ENCODE measurements at places on chromosomes 6 and 20.

GRCh38 chr6:70371454-70372105 lies 41.7 kb upstream of the FAM135A start:
- no peak for DNase-seq

DNA sequence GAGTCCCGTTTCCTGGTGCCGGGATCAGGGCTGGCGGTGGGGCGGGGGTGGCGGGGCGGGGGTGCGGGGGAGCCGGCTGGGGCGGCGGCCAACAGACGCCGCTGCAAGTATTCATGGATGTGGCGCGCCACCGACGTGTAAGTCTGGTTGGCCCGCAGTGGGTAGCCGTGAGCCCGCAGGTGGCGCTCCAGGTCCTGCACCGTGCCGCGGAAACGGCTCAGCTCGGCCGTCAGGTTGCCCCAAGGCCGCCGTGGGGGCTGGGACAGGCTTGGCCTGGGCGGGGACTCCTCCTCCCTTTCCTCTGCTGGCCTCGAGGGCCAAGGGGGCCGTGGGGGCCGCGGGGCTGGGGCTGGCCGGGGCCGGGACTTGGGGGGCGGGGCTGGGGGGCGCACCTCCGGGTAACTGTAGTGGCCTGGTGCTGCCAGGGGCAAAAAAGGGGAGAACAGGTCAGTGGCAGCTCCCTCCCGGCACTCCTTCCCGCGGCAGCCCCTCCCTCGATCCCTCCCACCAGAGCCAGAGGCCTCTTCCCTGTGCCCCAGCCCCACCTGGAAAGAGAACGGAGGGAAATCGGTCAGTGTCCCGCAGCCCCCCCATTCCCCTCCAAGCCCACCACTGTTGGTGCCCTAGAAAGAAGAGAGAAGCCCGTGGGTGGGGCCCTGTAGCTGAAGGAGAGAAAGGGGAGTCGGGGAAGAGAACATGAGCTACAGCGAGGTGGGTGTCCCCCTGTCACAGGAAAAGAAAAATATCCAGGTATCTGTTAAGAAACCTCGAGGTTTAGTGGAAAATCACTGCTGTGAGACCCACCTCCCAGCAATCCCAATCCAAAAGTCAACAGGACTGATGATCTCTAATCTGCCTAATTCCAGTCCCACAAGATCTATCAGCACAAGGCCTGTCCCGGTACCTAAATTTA lies 21.3 kb downstream of the TNXB start:
- DNase-seq, result no peak

DNA sequence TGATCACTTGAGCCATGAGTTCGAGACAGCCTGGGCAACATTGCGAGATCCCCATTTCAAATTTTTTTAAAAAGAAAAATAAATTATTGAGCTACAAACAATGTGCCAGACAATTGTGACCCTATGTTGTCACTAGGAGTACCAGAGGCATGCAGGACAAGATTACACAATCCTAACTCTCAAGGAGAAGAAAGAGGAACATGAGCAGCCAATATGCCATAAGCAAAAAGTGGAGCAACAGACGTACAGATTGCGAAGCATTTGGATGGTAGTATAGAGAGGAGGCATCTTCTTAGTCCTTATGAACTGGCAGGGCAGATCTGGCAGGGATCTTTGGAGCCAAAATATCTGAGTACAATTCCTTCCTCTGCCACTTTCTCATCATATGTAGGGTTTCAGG lies 156.4 kb downstream of the OR2B2 start:
- DNase-seq, result no peak

GRCh38 chr6:39599341-39599740 lies 125.9 kb downstream of the KIF6 start:
- DNase-seq, result no peak

DNA sequence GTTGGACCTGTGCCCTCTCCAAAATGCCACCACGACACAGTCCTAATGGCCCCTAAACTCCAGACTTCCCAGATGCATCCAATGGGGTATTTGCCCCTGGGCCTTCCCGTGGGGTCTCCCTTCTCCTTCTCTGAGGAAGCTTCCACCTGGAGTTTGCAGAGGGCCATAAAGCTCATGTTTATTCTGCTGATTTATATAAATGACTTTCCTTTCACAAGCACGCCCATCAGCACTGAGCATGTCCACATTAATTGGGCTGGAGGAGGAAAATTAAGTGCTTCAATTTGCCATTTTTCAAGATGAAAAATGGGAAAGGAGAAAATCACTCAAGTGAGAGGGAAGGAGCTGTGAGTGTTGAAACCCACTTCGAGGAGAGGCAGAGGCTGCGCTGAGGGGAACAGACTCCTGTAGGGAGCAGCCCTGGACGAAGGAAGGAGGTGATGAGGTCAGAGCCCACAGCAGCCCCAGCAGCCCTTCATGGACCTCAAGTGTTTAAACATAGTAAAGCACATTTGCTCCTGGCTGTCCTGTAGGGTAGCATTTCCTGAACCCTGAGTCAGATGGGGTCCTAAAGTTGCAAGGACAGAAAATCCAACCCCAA lies 434.9 kb upstream of the SULF2 start:
- no peak for DNase-seq

DNA sequence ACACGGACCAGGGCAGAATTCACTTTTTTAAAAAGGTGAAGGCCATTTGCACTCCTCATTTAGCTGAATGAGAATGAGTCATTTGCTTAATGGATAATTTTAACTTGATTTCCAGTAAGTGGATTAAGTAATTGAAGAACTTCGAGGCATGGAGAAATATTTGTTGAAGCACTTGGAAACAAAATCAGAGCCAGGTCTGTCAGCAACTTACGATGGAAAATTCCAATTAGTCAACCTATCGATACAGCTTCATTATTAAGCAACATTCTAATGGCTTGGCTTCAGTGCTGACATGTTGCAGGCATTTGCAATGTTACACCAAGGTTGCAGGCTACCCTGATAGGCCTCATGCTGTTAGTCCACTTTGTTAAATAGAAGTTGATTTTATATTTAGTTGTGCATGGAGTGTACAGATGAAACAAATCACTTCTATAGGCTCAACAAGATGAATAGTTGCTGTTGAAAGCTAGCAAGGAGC lies 423.5 kb upstream of the SLC35B3 start:
- DNase-seq, result no peak

GRCh38 chr6:156809034-156809433 lies 31.9 kb downstream of the ARID1B start:
- peak; percentile 5 for DNase-seq

DNA sequence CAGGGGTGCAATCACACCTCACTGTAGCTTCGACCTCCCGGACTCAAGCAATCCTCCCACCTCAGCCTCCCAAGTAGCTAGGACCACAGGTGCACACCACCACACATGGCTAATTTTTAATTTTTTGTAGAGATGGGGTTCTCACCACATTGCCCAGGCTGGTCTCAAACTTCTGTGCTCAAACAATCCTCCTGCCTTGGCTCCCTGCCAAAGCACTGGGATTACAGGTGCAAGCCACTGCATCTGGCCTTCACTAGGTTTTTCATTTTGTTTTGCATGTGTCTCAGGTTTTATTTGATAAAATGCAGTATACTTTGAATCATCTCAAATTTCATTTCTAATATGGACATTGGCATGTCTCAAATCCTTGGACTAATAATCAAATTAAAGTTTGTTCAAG lies 98.7 kb downstream of the SLC16A10 start:
- no peak for DNase-seq

DNA sequence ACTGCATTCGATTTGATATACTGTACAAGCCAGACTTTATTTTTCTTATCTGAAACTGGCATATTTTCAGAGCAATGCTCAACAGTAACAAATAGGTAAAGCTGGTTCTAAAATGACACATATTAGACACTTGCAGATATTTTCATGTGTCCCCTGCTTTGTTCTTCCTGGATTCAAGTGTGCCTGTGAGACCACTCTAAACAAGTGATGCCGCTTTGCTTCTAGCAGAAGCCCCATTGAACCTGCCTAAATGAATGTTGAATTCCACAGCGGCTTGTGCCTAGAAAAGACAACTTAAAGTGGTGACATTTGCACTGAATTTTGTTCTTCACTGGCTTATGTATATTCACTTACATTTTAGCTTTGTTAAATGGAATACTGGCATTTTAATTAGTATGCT lies 115.7 kb downstream of the AKAP7 start:
- DNase-seq, result no peak

DNA sequence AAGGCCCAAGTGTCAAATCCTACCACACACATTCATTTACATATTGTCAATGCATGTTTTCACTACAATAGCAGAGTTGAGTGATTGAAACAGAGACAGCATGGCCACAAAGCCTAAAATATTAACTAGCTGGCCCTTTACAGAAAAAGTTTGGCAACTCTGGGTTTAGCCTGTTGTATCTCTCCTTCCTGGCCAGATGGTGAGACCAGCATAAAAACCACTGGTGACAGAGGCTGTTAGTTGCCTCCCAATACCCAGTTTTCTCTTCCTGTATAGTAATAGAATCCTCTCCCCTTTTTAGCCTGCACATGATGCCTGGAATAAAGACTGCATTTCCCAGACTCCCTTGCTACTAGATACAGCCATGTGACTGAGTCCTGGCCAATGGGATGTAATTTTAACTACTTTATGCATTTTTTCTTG lies 100.0 kb upstream of the TAB2 start:
- DNase-seq, result no peak

DNA sequence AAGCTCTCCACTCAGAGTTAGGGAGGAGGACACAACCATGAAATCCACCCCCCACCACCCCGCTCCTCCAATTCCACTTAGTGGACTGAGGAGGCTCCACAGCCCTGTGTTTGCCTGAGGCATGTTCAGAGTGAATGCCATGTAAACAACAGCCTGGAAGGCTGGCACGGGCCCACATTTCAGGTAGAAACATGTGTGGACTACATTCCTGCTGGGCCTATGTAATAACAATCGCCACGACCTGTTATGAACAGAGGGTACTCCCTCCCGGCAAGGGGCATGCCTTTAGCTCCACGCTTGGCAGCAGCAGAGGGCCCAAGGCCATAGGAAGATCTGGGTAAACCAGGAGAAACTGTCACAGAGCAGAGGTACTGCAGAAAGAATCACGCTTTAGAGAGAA lies 65.5 kb downstream of the ISM1 start:
- no peak for DNase-seq

DNA sequence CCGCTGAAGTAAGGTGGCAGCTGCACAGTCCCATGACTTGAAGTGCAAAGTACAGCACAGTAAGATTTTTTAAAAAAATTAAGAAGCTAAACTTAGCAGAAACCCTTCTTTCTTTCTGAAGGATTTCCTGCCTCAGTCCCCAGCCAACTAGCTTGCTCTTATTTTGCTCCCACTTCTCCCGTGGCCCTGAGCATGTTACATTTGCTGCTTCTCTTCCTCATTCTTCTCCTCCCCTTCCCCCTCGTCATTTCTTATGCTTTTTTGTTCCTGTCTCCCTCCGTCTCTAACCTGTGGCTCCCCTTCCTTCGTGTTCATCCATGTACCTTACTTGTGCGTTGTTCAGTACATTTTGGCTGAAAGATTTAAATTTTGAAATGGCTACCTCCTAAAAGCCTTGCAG lies 123.0 kb downstream of the SASH1 start:
- DNase-seq, result no peak

DNA sequence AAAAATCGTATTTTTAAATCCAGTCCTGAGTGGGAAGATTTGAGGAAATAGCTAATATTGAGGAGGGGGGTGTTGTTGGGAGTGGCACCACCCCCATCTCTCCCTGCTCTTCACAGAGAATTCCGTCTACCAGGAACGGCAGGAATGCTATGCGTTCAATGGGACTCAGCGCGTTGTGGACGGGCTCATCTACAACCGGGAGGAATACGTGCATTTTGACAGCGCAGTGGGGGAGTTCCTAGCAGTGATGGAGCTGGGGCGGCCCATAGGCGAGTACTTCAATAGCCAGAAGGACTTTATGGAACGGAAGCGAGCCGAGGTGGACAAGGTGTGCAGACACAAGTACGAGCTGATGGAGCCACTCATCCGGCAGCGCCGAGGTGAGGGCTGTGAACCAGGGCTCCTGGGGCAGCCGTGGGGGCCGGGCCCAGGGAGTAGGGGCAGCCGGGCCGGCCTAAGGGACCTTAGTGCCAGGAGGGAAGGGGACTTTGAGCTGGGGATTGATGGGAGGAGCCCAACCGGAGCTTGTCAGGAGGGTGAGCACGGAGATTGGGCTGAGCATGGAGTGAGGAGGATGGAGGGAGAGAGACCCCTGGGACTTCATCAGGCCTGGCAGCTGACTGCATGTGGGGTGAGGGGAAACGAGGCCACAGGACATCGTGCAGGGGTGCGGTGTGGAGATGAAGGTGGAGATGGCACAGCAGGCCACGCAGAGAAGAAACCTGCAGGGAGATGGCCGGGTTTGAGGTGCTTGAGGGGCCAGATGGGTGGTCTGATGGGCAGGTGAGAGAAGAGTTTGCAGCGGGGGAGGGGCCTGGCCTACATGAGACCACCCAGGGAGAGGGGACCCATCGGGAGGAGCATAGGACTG lies 41.3 kb downstream of the HLA-DPB1 start:
- no peak for DNase-seq

- DNase-seq, result no peak
These were observed 40.3 kb downstream of the IL22RA2 start for GRCh38 chr6:137133122-137133521.

DNA sequence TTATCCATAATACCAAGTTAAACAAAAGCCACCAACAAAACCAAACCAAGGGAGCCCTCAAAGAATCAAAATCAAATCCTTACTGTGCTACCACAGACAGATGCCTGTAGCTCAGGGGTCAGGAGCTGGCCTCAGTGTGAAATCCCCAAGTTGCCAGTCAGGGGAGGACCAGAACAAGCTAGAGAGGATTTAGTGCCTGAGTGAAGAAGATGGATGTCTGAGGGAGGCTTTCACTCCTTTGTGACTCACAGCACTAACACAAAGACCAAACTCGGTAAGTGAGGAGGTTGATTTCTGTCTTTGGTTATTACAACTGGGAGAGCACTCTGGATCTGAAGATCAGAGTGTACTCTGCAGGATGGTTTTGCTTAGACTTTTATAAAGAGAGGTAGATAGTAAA lies 189.9 kb upstream of the ZNF184 start:
- DNase-seq, result no peak

DNA sequence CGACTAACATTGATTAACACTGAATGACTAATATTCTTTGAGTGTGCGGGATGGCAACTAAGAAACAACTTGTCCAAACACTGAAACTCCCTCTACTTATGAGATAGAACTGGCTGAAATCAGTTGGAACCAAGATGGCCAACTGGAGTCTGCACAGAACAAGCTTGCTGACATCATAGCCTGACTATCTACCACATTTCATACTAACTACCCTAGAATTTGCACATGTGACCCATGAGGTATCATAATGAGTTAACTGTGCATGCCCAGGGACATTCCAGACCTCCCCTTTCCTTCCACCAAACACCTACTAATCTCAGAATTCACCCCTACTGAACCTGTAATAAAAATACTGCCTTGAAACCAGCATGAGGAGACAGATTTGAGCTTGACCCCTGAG lies 43.2 kb downstream of the PHIP start:
- no peak for DNase-seq

DNA sequence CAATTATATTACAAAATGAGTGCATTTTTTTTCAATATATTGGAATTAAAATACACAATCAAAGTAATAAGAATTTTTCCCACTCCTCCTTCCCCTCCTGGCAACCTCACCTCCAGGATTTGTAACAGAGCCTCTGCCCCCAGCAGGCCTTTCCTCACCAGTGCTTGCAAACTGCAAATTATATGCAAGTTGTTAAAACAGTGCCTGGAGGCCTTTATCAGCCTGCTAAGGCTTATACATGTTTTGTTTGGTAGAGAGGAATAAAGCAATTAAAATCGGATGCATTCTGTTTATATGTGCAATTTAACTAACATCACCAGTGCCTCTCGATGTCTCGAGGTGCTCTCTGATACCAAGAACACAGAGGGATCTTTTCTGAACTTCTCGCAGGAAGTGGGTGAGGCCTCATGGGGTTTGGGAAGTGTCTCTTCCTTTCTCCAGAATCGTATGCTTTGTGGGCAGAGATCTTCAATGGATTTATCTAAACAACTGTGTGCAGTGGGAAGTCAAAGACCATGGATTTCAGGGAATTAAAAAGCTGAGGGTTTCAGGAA lies 186.8 kb downstream of the CDH26 start:
- no peak for DNase-seq
